ENCODE measurements at places on chromosomes 2 and 18.

DNA sequence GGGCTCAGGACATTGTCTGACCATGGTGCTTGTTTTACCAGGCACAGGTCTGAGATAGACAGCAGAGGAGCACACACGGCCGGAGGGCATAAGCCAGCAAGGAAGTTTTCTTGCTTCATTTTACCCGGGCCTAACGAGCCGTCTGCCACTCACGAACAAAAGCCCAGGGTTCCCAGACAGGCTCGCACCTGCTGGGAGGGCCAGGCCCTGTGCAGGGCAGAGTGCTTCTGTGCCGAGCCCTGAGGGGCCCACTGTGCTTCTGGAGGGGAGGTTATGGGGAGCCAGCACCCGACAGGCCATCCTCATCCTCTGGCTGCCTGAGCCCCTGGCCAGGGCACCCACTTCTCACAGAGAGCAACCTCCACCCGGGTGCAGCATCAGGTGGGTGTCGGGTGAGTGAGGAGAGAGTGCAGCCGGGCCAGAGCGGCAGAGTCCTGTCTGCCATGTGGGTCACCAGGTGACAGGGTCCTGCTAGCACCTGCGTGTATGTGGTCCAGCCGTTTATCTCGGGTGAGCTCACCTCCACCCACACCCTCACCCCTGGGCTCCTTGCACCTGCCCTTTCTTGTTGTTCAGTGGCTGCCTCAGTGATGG, 297.9 kb downstream of the NDUFA10 start:
- no peak overlapping the region for H3K4me3 ChIP-seq
- H3K4me1 ChIP-seq = no peaks in the 10 kb centered on the region
- H3K27me3 ChIP-seq = no peaks in the 10 kb centered on the region
- no peak overlapping the region for H3K27ac ChIP-seq
- DNase-seq = no peak

DNA sequence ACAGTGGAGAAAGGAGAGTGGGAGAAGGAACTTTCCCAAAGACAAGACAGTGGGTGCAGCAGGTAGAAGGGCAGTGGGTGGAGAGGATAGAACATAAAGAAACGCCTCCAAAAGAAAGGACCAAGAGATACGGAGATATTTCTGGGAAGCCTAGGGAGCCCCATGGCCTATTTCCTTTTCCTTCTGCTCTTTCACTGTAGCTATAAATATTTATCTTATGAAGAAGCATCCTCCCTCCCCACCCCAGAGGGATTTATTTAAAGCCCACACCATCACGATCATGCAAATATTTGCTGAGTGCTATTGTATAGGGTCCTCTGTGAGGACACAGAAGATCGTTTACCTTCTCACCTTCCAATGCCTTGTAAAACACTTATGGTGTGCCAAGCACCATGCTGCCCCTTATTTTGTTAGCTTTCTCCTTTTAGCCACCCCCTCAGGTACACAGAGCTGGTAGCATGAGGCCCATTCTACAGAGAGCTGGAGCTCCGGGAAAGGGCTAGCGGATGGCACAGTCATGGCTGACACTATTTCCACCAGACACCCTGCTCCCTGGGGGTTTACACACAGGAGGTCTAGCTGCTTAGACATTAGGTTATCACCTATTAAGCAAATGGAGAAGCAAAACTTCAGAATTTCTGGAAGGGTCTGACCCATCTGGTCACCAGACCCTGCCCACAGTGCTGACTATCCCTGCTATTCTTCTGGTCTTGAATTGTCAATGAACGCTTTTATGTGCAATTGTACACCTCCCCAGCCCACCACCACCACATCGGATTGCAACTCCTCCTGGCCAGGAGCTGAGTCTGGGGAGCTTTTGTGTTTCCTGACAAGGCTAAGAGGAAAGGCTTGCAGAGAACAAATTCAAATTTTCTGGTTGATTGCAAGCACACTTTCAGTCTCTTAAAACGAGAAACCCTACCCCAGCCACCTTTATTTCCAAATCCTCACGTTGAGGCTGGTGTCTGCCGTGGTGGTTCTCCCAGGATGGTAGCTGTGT, 91.8 kb upstream of the KLF7 start:
- H3K4me3 ChIP-seq = no peak overlapping the region
- no peak for DNase-seq
- no peaks in the 10 kb centered on the region for H3K36me3 ChIP-seq
- no peak overlapping the region for H3K27ac ChIP-seq

GRCh38 chr2:158478237-158478636, 21.5 kb downstream of the PKP4 start:
- no peak for DNase-seq
- H3K27me3 ChIP-seq = no peaks in the 10 kb centered on the region
- H3K4me1 ChIP-seq = peaks cover 25% of the 10 kb centered on the region
- no peak overlapping the region for H3K27ac ChIP-seq

GRCh38 chr2:66408905-66409304, 26.0 kb upstream of the MEIS1 start:
- H3K36me3 ChIP-seq = no peaks in the 10 kb centered on the region
- no peaks in the 10 kb centered on the region for H3K27me3 ChIP-seq
- no peak overlapping the region for H3K27ac ChIP-seq
- no peak for DNase-seq
- no peaks in the 10 kb centered on the region for H3K4me1 ChIP-seq

- peaks cover 8% of the 10 kb centered on the region for H3K27me3 ChIP-seq
- no peak overlapping the region for H3K4me3 ChIP-seq
- H3K4me1 ChIP-seq = no peaks in the 10 kb centered on the region
- no peak for DNase-seq
- no peak overlapping the region for H3K27ac ChIP-seq
These were observed 37.5 kb upstream of the INO80C start for GRCh38 chr18:35535297-35535696.

DNA sequence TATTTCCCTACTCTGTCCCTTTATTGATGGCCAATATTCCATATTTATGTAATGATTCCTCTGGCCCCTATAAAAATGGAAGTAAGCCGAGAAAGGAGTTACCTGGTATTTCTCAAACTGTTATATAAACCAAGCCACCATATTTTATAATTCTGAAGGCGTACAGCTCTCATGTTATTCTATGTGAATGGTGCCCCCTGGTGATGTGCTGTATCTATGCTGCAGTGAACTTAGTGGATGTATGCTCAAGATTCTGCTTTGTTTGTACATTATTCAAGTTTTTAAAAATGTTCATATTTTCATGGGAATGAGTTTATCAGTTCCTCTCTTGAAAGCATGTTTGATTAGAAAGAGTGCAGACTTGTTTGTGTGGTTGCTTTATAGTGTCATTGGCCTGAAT, 194.5 kb upstream of the LRRTM1 start:
- H3K27me3 ChIP-seq = no peaks in the 10 kb centered on the region
- no peak overlapping the region for H3K27ac ChIP-seq
- no peak overlapping the region for H3K4me3 ChIP-seq
- H3K36me3 ChIP-seq = no peaks in the 10 kb centered on the region
- DNase-seq = no peak
- H3K4me1 ChIP-seq = no peaks in the 10 kb centered on the region

DNA sequence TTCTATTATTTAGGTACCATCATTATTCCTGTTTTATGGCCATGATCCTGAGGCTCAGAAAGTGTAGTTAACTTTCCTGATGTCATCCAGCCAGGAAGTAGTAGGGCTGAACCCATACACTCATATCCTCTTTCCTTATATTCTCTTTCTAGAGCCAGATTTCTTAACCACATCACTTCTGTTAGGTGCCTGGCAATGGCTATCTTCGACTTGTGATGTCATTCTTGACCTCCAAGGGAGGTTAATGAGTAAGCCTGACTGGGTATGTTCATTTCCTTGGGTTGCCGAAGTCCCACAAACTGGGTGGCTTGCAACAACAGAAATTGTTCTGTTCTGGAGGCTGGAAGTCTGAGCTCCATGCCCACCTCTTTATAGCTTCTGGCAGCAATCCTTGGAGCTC, 43.4 kb downstream of the ITGB6 start:
- no peak overlapping the region for H3K27ac ChIP-seq
- H3K4me3 ChIP-seq = no peak overlapping the region
- no peaks in the 10 kb centered on the region for H3K27me3 ChIP-seq
- no peaks in the 10 kb centered on the region for H3K36me3 ChIP-seq

GRCh38 chr2:129861666-129862288, 117.7 kb upstream of the RAB6C start:
- no peak for DNase-seq
- no peaks in the 10 kb centered on the region for H3K36me3 ChIP-seq

GRCh38 chr2:152510621-152511020, 175.6 kb downstream of the FMNL2 start:
- DNase-seq = no peak
- H3K4me1 ChIP-seq = peaks cover 4% of the 10 kb centered on the region
- no peak overlapping the region for H3K4me3 ChIP-seq
- H3K36me3 ChIP-seq = no peaks in the 10 kb centered on the region

DNA sequence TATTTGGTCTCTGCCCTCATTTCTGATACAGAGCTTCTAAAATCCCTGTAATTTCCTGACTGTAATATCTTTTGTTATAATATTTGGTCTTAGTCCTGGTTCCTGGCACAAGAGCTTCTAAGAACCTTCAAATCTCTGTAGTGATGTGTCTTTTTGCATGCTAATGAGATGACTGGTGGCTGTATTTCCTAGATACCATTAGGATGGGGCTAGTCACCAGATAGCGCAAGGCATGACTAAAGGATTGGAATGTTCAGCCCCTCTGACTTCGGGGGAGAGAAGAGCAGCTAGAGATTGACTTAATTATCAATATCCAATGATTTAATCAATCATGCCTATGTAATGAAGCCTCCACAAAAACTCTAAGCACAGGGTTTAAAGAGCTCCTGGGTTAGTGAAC, 620.8 kb upstream of the ACVR2A start:
- H3K4me1 ChIP-seq = peaks cover 2% of the 10 kb centered on the region
- no peak overlapping the region for H3K4me3 ChIP-seq
- H3K27ac ChIP-seq = no peak overlapping the region
- DNase-seq = no peak
- H3K27me3 ChIP-seq = no peaks in the 10 kb centered on the region

GRCh38 chr2:34979148-34979547, 1376.4 kb upstream of the CRIM1 start:
- no peaks in the 10 kb centered on the region for H3K4me1 ChIP-seq
- no peak for DNase-seq
- H3K4me3 ChIP-seq = no peak overlapping the region
- no peaks in the 10 kb centered on the region for H3K27me3 ChIP-seq
- no peaks in the 10 kb centered on the region for H3K36me3 ChIP-seq
